Activated CD4-positive, alpha-beta T cell treated with anti-CD3 and anti-CD28 coated beads for 1 hour (primary cell): ENCODE measurements at places on chromosomes 1 and 21.

DNA sequence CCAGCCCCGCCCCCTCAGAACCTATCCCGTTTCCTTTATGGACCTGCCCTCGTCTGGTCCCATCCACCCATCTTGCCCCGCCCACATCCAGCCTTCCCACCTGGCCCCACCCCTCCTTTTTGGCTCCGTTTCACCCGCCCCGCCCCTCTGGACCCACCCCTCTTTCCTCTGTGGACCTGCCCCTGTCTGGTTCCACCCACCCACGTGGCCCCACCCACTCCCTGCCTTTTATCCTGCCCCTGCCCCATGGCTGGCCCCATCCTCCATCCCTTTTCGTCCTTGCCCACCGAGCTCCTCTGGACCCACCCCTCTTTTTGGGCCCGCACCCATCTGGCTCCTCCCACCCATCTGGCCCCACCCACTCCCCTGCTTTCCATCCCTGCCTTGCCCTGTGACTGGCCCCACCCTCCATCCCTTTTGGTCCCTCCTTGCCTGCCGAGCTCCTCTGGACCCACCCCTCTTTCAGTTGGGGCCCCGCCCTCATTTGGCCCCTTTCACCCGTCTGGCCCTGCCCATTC, 177.3 kb downstream of the CAMTA1 start:
- no peak for DNase-seq

DNA sequence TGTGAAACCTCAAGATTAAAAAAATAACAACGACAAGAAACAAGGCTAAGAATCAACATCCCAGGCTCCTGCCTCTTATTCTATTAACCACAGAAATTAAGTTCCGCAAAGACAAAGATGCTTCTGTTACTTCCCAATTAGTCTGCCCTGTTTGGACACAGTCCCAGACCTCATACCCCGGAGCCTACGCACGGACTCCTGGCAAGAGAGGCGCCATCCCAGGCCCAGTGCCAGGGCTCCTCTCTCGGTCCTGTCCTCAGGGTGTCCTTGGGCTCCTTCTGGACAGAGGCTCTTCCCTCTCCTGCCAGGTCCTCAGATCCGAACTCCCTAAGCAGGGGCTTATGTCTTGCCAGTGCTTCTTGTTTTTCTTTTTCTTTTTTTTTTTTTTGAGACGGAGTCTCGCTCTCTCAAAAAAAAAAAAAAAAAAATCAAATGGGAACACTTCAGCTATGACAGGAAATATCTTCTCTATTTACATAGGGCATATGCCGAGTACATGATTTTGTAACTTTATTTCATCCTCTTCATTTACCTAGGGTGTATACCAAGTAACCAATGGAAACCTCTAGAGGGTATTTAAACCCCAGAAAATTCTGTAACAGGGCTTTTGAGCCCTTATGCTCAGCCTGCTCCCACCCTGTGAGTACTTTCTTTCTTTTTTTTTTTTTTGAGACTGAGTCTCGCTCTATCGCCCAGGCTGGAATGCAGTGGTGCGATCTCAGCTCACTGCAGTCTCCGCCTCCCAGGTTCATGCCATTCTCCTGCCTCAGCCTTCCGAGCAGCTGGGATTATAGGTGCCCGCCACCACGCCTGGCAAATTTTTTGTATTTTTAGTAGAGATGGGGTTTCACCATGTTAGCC, 11.7 kb upstream of the ENO1 start:
- no peak for DNase-seq

GRCh38 chr1:169196581-169196980, 90.1 kb downstream of the ATP1B1 start:
- no peak for DNase-seq

DNA sequence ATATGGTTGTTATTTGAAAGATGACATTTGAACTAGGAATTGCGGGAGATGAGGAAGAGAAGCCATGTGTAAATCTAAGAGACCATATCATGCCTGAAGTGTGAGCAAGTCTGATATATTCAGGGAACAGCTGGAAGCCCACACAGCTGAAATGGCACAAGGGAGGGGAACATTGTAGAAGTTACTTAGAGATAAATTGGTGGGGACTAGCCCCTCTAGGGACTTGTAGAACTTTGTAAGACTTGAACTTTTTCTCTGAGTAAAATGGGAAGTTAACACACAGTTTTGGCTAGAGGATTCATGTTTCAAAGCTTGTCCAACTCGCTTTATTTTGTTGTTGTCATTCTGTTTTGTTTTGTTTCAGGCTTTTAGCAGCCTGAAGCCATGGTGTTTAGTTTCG, 216.4 kb downstream of the FMN2 start:
- DNase-seq = no peak

DNA sequence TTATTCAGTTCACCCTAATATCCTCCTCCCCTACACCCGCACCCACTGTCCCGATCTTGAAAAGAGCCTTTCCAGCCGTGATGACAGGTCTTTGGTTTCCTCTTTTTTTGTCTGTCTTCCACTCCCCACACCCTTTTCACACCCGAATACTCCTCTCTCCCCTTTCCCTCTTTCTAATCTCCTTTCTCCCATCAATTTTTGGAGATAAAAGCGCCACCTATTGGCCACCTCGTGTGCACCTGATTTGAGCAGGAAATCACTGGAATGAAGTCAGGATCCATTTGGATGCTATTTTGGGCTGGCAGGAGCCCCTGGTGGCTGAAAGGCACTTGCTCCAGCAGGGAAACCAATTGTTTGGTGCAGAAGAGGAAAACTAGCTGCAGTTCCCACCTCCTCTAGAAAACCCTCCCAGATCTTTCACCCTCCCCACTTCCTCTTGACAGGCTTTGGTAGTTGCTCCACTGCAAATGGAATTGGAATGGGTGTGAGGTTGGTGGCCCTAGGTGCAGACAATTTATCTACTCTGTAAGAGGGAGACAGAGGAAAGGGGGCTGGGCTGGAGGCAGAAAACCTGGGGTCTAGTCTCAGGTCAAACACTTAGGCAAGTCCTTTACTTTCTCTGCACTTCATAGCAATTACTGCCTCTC, 8.4 kb downstream of the FOXE3 start:
- no peak for DNase-seq
